ENCODE measurements at places on chromosomes 2 and 18.

DNA sequence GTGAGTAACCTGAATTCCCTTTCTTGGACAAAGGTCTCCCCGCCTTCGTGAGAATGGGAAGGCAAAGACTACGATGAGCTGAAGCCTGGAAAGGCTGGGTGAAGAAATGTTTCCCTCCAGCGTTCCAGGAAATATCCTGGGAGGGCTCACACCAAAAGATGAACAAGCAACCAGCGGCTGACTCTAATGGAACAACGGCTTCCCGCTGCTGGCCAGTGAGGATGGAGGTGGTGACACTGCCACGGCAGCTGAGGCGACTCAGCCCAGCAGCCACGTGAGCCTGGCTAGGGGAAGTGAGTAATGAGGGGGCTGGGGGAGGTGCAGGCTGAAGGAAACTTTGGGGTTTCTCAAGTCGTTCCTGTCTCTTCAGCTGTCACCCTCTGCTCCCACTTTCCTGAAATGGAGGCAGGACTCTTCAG is 105.0 kb upstream of the SMAD7 start:
- DNase-seq = peak; percentile 9

DNA sequence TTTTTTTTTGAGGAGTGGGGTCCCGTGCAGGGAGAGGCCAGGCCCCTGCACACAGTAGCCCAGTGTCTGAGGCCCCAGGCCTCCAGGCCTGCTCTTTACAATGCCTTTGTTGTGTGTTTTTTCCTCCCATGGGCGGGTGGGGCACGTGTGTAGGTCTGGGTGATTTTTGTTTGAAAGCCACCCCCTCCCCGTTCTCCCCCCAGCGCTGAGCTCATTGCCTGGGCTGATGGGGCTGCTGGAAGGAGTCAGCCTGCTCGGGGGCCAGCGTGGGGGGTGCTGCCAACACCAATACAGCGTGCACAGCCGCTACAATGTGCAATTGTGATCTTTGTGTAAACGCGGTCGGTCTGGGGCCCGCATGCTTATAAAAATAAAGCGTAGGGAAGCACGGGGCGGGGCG is 142.7 kb downstream of the DYSF start:
- DNase-seq = no peak

DNA sequence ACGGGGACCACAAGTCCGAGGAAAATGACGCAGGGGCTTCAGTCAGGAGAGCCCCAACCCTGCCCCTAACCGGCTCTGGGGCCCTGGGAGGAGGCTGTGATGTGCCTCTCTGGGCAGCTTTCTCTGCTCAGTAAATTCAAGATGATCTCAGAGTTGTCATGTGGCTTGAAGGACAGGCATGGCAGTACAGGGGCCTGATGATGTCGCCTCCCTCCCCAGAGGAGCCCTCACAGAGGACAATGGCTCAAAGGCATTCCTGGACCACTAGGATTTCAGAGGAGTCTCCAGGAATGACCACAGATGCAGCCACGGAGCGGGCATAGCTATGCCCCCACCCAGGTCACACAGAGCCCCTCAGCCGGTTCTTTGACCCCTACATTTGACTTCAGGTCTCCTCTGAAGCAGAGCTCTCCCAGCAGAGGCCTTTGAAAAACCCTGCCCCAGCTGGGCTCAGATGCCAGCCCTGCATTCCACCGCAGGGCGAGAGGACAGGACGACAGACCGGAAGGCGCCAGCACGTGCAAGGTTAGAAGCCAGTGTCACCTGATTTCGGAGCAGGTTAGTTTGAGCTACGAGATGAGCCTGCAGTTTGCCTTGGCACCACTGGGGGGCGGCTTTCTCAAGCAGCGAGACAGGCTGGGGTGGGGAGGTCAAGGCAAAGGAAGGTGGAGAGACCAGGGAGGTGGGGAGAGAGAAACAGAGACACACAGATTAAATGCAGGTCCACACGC is 39.2 kb downstream of the BIN1 start:
- peak; percentile 79 for DNase-seq

- DNase-seq = peak; percentile 39
Observed at GRCh38 chr18:616380-616995, 19.7 kb downstream of the CLUL1 start.

GRCh38 chr2:51903728-51904127 is 871.8 kb upstream of the NRXN1 start:
- DNase-seq = no peak

- no peak for DNase-seq
Observed at GRCh38 chr2:96844405-96844808, 586 bp upstream of the ANKRD23 start.

- DNase-seq = no peak
Observed at GRCh38 chr2:56739413-56739812, 555.6 kb downstream of the CCDC85A start.

- no peak for DNase-seq
Observed at GRCh38 chr2:238879621-238880377, 31.9 kb downstream of the TWIST2 start.

DNA sequence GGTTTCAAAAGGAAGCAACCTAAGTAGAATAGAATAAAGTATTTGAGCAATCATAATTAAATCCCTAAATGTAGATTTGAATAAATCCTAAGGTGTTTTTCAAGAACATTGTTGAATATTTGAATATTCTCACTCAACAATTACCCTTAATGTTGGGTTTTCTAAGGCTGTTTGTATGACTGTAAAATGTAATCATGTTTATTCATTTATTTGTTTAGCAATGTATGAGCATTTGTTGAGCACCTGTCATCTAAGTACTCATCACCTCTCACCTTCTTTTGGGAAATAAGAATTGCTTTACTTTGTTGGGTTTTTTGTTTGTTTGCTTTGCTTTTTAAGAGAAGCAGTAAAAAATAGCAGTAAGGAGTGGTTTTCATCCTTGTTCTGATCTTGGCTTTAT is 66.0 kb downstream of the MAPRE2 start:
- DNase-seq = no peak

DNA sequence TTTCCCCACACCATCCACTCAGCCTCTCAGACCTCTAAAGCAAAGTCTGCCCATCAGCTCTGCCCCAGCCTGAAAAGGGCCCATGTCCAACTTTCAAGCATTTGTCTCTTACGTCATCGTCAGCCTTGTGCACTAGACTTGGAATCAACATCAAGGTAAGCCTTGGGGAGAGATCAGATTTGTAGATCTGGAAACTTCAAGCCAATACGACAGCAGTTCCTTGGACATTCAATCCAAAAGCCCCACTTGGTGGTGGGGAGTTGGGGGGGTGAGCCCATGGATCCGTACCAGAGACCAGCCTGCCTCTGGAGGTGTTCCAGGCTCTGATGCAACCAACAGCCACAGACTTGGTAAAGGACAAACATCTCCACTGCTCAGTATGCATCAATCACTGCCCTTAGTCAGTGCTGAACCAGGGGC is 206.8 kb upstream of the MEIS1 start:
- no peak for DNase-seq

DNA sequence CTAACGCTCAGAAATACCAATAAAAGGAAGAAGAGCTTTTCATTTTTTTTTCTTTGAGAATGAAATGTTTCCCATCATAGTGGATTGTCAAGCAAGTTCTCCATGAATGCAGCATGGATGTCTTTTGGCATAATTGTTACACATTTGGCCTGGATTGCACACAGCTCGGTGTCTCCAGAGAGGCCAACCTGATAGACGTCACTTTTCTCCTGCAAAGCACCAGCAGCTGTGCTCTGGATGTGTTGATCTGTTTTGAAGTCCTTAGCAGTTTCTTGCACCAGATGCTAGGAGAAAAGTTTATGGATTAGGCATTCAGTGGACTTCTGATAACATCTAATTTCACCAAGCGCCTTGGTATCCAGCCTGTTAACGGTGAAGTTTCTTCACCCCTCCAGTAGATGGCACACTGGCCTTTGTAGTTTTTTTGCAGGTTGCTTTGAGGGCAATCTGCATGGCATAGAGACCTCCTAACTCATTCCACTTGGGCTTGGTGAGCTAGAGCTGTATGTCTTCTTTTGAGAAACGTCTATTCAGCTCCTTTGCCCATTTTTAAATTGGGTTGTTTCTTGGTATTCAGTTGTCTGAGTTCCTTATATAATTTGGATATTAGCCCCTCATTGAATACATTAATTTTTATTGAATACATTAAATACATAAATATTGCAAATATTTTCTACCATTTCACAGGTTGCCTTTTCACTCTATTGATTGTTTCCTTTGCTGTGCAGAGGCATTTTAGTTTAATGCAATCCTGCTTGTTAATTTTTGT is 59.7 kb downstream of the PTH2R start:
- DNase-seq = peak; percentile 1

DNA sequence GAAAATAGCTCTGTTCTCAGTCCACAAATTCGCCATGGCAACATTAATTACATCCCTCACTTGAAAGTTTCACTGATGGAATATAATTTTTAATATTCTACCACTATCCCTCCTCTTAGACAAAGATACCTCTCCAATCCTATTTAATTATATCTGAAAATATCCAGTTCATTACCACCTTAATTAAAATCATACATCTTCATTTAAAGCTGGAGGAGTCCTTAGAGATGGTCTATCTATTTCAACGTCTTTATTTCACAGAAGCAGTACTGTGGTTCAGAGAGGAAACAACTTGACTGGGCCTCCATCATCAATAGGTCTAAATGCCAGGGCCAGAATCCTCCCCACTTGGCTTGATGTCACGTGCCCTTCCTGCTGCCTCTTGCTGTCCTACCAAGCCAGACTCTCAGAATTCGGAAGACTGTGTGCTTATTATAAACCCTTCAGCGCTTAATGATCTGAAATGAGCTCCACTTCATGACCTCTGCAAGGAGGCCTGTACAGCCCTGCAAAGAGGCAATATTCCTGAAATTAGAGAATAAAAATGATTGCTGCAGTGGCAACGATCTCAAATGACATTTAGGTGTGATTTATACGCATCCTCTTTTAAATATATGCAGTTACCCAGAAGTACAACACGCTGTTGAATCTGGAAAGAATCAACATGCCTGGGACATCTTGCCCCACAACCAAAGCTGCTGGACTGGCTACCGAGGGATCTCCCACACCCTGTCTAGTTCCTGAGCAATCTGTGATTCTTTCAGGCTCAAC is 146.3 kb downstream of the TMEM163 start:
- no peak for DNase-seq

DNA sequence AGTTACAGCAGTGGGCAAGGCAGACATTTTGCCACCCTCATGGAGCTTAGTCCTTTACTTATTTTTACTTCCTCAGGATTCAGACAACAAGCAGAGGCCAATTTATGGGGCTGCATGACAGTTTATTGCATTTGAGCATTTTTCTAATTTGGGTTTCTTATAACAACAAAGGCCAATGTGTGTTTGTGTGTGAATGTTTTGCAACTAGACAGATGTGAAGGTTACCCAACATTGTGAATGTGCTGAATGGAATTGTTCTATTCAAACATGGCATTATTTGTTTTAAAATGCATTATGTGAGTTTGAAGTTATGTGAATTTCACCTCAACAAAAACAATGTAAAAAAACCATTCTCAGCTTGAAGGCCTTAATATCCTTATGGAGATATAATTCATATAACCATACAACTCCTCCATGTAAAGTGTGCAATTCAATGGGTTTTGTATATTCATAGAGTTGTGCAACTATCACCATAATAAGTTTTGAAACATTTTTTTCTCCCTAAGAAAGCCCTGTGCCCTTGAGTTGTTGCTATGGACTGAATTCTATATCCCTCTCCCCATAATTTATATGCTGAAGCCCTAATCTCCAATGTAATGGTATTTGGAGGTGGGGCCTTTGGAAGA is 57.3 kb downstream of the CCDC195 start:
- no peak for DNase-seq

DNA sequence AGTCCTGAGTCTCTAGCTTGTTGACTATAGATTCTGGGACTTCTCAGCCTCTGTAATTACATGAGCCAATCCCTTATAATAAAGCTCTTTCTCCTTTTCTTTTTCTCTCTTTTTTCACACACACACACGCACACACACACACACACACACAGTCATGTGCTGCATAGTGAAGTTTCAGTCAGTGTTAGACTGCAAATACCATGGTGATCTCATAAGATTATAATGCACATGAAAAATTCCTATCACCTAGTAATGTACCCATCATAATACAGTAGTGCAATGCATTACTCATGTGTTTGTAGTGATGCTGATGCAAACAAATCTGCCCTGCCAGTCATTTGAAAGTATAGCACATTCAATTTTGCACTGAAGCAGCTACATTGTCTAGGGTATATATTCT is 558.2 kb downstream of the SUCLG1 start:
- no peak for DNase-seq

DNA sequence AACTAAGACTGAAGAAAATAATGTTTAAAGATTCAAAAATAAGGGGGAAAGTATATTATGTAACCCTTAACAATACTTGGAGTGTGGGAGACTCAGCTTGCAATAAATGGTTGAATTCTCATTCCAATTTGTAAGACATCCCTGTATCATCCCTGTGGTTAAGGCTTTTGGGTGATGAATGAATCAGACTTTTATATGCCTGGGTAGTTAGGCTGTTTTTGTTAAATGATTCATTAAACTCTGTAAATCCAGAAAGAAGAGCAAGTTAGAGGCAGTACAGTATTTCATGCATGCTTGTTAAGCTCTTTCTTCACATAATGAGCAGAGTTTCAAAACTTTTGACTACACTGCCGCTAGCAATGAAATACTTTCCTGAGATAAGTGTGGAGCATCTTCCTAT is 948.8 kb downstream of the SOCS6 start:
- DNase-seq = no peak

- no peak for DNase-seq
Observed at GRCh38 chr2:99420751-99421299, 69.0 kb downstream of the REV1 start.

DNA sequence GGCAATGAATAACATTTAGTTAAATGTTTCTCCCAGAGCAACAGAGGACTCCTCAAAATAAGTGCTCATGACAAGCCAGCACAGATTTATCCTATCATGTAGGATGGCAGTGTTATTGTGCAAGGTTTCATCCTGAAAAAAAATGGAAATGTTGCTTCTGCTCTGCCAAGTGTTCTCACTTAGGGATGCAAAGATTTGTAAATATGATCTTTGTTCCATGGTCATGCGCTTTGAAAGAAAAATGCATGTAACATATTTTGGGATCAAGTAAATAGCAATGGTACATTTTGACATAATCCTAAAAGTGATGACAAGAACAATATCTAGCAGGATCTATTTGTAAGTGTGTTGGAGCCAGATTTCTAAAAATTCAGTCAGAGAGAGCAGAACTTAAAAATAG is 229.5 kb upstream of the CCDC150 start:
- DNase-seq = no peak
